ENCODE measurements at places on chromosomes 5 and 9. TPM values are rescaled to one million over a fixed set of nuclear protein-coding genes. Genes with fewer than 3 reads are reported as not detected.

DNA sequence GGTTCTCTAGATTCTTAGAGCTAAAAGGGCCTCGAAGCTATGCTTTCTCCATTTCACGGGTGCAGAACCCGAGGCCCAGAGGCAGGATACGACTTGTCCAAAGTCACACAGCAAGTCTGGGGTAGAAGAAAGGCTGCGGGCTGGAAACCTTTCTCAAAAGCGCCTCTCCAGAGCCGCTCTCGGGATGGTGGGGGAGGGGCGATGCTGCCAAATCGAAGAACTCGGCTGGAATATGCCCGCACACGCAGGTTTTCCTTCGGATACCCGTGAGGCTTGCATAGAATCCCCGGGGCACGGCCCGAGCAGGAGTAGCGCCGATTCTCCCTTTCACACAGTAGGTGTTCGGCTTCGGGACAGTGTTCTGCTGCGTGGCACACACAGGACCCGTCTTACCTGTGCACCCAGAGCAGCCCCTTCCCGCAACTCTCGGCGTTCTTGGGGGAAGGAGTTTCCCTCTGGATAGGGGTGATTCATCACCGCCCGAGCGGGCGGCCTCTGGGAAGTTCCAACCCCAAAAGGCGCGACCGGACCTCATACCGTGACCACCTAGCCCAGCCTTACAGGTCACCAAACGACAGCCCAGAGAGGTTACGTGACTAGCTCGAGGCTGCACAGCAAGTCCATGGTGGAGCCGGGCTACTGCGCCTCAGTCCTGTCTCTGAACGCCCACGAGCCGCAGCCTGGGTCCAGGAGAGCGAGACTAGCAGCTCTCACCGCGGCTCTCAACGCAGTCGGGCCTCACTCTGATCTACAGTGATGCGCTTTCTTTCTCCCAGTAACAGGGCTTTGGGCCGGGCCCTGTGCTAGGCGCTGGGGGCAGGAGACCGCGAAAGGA lies 4.1 kb downstream of the PAX5 start:
- DNase-seq = no peak

- DNase-seq = peak; percentile 94
Observed at GRCh38 chr9:84875193-84875592, 205.7 kb downstream of the NTRK2 start.

GRCh38 chr5:133977161-133977787 lies 8.8 kb upstream of the C5orf15 start:
- no peak for DNase-seq

- no peak for DNase-seq
Observed at GRCh38 chr9:136545692-136545964, 220 bp downstream of the NOTCH1 start.

GRCh38 chr5:73095564-73096238 lies 24.7 kb upstream of the TMEM171 start:
- DNase-seq = no peak

Gene CD180
- total RNA-seq = 1.2 TPM

Gene MYORG
- 4.6 TPM for total RNA-seq

Gene GMCL2
- 4.1 TPM for total RNA-seq

Gene PCDHB2
- 6.5 TPM for total RNA-seq

Measured in umbilical cord (tissue), 2 donors.